ENCODE measurements at places on chromosomes 2 and 18.

- DNase-seq: no peak
Observed at GRCh38 chr2:167692936-167693335, 554.5 kb downstream of the STK39 start.

DNA sequence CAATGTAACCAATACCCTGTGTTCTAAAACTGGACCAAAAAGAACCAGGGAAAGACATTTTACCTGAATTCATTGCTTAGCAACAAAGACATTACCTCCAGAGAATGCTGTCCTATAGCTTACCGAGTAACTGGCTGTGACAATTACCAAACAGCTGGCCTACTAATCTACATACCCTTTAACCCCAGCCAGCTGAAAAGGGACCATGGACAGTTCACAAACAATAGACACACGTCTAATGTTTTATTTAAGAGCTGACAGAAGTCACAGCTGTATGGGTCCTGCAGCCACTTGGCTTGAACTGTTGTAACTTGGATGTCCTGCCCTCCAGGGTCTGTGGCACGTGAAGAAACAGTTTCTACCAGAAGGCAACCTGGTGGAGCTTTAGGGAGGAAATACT is 130.1 kb upstream of the EFEMP1 start:
- DNase-seq: no peak

DNA sequence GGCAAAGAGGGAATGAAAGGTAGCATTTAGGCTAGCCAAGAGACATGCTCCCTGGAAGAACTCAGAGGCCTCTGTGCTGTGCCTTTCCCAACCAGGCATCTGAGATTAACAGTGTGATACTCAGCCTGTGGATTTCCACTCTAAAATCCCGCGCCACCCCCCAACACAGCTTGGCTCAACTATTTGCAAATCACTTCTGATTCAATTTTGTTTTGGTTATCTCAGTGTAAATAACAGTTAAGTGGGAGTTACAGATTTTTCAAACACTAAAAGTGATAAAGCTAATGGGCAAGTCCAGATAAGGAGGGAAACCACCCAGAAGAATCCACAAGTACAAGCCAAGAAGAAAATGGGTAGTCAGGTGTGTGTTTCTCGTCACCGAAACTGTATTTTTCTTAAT is 1.4 kb upstream of the NRP2 start:
- DNase-seq: no peak

DNA sequence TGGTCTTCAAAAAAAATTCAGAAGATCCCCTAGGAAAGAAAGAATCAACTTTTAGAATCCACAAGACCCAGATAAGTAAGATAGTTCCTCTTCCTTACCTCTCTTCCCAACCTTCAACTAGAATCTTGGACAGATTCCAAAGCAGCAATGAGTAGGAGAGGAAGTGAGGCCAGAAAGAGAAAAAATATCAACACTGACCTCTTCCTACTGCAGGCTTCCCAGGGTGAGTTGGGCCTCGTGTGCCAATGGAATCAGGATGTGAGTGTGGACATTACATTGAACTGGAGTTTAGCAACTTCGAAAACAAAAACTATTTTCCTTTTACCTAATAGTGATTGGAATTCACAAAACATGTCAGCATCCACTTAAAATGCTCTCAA is 102.5 kb upstream of the PIEZO2 start:
- no peak for DNase-seq

- no peak for DNase-seq
Observed at GRCh38 chr2:190746971-190747761, 98.3 kb downstream of the NAB1 start.

GRCh38 chr18:9091066-9091476 is 11.4 kb upstream of the NDUFV2 start:
- DNase-seq: no peak

DNA sequence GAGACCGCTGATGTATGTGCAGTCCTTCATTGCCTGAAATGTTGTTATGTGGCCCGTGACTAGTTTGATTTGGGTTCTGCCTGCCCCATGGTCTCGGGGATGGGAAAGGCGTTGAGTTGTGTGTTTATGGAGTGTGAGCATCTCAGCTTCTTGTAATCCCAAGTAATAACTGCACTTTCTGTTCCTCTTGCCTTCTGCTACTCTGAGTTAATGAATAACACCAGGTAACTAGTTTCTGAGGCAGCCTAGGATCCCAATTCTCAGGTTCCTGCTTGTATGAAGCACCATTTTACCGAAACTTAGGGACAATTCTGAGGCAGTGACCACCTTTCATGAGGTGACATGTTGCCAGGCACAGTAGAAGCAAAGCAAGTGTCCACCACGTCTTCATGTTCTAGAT is 170.0 kb downstream of the ALK start:
- DNase-seq: no peak

GRCh38 chr2:181782660-181783059 is 102.3 kb upstream of the NEUROD1 start:
- DNase-seq: no peak

DNA sequence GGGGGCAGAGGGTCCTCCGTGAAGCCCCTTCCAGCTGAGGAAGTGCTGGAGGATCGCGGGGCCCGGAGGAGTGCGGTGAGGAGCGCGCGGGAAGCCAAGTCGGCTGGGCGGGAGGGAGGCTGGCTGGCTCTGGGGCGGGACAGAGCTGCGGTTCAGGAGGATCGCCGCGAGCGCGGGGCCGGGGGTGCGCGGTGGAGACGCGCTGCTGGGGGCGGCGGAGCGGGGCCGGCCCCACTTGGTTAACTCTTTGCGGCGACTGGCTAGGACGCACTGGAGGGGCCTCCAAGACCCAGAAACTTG is 464 bp downstream of the CYBRD1 start:
- DNase-seq: no peak

GRCh38 chr2:221817052-221817451 is 244.9 kb upstream of the EPHA4 start:
- no peak for DNase-seq

GRCh38 chr2:4549666-4550210 is 846.4 kb downstream of the DCDC2C start:
- no peak for DNase-seq

DNA sequence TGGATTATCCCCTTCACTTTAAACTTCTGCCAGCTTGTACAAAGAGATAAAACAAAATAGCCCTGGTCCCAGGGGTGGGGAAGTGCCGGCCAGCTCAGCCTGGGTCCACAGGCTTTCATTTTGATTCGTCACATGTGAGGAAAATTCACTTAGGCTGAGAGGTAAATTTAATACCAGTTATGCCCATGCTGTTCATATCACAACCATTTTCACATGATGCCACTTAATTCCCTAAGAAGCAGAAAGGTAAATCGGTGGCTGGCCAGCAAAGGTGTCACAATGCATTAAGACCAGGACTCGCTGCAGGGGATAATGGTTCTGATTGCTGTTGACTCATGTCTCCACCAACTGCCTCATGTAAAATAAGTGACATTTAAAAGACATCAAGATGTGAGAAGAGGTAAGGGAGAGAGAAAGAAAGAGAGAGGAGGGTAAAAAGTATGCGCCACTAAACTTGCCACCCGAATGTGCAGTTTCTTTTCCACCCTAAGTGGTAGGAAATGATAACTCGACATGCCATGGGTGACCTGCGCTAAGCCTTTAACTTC is 261.0 kb upstream of the SIX3 start:
- no peak for DNase-seq

- DNase-seq: no peak
Observed at GRCh38 chr2:165637396-165637795, 156.7 kb downstream of the GALNT3 start.

GRCh38 chr18:21522530-21522929 is 78.0 kb downstream of the ESCO1 start:
- no peak for DNase-seq

GRCh38 chr2:45923701-45924100 is 272.2 kb downstream of the PRKCE start:
- DNase-seq: no peak

- no peak for DNase-seq
Observed at GRCh38 chr2:58535990-58536389, 294.9 kb upstream of the FANCL start.

- no peak for DNase-seq
Observed at GRCh38 chr2:162506706-162507105, 162.8 kb downstream of the GCA start.

All from GOT3 (cell line).